ENCODE measurements at places on chromosomes 12 and 14.

DNA sequence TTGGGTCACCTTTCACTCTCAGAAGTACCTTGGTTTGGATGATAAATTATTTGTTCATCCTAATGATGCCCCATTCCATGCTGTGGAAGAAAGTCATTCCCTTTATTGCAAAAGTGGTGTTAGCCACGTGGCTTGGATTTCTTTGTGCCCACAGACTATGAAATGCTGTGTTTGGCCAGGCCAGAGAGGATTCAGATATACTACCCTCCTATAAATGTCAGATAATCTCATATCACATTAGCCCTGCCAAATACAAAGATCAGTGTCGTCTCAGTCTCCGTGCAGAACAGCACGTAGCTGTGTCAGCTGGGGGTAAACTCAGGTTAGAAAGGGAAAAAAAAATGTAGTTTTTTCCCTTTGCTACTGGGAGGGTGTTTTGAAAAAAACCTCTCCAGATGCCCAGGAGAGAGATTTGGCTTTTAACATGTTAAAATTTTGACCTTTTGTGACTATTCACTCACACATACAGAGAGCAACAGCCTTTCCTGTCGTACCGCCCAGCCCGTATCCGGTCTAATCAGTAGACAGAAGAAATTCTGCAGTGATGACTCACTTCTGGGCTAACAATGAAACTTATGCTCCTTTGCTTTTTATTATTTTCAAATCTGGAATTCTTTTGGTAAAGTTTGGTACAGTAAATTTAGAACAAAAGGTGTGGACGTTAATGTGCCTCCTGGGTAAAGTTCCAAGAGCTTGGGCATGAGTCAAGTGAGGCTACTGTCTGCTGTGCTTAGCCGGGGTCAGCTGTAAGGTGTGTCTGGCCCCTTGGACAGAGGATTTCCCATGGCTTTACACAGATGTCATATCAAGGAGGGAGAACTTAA is 8.5 kb upstream of the PTPRB start:
- no peak for DNase-seq

DNA sequence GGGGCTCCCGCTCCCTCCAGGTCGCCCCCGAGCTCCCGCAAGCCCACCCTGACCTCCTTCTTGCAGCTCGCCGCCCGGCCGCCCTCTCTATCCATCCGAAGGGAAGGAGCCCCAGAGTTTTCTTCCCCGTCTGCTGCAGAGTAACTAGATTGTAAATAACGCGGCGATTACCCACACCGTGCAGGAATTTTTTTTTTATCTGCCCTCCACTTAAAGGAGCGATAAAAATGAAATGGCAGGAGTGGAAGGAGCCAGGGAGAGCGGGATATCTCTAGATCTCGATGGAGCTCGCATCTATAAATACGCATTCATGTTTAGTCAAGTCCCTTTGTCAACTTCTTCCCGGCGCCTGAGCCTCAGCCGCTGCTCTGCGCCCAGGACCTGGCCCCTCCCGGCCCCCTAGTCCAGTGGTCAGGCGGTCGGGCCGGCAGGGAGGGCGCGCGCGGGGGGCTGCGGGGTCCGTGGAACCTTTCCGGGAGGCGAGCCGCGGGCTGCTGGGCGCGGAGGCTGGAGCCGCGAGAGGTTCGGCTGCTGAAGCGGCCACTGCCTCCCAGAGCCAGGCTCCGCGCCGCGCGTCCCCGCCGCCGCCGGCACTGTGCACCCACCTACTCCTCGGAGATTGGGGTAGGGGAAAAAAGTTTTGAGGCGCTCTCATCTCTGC is 386.0 kb downstream of the BCAT1 start:
- DNase-seq = no peak

DNA sequence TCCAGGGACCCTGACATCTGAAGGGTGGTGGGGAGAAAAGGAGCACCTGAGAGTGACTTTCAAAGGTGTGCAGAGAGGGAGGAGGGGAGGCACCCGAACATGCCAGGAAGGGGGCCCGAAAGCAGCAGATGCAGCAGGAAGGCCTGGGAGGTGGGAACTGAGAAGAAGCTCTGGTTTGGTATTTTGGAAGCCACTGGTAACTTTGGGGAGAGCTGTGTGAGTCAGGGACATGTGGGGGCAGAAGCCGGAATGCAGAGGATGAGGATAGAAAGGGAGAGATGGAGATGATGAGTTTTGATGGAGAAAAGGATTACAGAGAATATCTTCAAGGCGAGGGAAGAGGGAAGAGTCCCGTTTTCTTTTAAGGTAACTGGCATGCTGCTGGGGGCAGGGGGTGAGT is 50.1 kb downstream of the NRXN3 start:
- DNase-seq = no peak

DNA sequence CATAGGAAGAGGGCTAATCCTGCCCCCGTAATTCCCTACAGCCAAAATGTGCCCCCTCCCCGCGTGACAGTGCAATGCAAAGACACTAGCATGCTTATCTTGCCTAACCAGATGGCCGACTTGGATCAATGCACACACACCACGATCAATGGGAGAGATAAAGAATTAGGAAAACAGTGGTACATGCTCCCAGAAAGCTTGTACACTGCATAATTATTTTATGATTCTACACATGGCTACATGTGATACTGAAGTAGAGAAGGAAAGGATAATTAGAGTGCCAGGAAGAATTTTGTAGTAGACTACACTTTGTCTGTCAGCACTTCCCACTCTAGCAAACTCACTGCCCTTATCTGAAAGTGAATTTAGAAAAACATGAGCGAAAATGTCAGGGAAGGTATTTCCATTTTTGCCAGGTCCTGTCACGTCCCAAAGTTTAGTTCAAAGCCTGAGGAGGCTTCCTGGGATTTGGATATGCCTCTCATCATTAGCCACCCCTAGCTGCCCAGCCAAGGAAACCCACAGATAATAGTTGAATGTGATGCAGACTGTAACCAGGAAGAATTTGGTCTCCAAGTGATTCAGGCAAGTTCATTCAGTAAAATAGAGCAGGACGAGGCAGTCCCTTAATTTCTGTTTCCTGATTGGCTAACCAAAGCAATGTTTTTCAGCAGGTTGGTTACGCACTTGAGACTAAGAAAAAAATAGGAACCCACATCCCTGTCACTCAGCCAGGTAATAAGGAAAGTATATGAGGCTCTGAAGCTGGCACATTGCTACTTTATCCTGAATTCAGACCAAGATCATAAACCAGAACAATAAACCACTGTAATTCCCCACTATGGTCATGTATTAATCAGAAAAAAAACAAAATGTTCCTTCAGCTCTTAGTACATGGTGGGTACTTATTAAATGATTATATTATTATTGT is 199.6 kb upstream of the OTX2 start:
- DNase-seq = no peak

- DNase-seq = no peak
These were observed 7.2 kb downstream of the NFYB start for GRCh38 chr12:104130760-104131159.

GRCh38 chr12:116880817-116881324 is 370 bp downstream of the HRK start:
- DNase-seq = no peak

GRCh38 chr12:106428384-106428783 is 70.8 kb downstream of the POLR3B start:
- DNase-seq = no peak

- DNase-seq = no peak
These were observed 3.1 kb downstream of the TMBIM6 start for GRCh38 chr12:49744363-49744885.

DNA sequence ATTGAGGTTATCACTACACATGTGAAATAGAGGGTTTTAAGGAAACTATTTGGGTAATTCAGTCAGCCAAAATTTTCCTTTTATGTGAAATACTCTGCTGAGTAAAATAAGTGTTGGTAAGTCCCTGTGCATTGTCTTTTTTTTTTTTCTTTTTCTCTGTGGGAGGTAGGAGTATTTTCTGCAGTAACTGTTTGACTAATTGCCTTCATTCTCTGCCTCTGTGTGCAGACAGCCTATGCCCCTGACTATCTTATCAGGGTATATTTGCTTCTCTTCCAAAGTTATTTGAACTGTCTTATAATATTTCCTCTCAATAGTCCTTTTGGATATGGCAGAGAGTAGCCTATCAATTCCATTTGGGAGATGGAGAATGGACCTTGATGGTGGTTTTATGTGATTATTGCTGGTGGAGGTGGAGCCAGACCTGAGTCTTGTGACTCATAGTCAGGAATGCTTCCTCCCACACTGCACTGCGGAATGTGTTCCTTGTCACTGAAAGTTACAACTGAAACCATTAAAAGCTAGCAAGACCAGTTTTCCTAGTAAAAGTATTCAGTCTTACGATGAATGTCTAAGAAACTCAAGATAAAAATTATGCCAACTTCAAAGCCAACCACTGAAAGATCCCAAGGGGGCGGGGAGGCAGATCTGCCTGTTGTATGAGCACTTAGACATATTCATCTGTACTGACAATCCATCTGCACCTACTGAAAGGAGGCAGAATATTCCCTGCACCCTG is 40.9 kb upstream of the STXBP6 start:
- no peak for DNase-seq

GRCh38 chr14:77580477-77580876 is 36.0 kb downstream of the SPTLC2 start:
- DNase-seq = no peak

GRCh38 chr12:123384994-123385376 is 1.1 kb downstream of the KMT5A start:
- DNase-seq = no peak

DNA sequence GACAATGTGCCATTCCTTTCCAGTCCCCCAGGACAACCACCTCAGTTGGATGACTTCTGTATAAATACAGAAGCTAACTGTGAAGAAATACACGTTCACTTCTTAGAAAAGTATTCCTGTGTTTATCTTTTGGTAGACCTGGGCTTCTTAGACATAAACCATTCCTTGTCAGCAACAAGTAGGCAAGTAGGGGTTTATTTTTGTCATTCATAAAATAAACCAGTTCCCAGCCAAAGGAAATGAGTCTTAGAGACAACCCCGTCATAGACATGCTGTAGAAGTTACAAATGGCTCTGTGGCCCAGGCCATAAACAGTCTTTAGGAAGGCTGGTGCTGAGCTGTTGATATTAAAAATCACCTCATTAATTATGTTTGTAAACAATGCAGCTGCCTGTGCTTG is 243.2 kb downstream of the SPTSSA start:
- DNase-seq = no peak

DNA sequence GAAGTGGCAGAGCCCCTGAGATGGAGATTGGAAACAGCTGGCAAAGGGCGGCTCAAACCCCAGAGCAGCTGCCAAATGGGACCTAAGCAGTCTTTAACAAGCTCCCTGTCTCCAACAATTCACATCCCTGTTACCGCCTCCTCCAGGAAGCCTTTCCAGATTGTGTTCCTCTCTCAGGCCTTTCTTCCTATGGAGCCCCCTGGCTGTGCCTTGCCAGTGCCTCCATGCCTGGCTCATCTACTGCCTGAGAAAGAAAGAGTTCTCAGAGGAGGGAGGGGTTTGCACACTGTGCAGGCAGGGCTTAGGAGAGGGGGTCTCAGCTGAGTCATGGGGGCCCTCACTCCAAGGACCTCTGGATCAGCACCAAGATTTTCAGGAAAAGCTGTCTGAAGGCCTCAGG is 8.8 kb upstream of the KRT74 start:
- no peak for DNase-seq

DNA sequence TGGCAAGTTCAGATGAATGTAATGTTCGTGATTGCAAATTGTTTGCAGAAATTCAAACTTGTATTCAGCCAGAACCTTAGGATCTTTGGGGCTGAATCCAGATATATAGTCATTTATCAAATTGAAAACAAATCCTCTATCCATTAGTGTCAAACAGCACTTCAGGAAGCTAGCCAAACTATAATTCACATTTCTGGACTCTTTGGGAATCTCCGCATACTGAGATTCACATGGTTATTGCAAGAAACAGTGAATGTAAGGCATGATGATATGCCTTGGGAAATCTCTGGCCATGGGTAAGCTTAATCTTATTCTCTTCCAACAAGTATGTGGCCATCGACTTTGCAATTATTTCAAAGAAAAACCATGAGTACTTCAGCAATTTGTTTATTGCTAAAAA is 98.5 kb downstream of the KLHL28 start:
- DNase-seq = no peak

- no peak for DNase-seq
These were observed 85.2 kb upstream of the MYF6 start for GRCh38 chr12:80622271-80622670.

GRCh38 chr12:123449249-123449733 is 8.6 kb upstream of the SNRNP35 start:
- DNase-seq = no peak

DNA sequence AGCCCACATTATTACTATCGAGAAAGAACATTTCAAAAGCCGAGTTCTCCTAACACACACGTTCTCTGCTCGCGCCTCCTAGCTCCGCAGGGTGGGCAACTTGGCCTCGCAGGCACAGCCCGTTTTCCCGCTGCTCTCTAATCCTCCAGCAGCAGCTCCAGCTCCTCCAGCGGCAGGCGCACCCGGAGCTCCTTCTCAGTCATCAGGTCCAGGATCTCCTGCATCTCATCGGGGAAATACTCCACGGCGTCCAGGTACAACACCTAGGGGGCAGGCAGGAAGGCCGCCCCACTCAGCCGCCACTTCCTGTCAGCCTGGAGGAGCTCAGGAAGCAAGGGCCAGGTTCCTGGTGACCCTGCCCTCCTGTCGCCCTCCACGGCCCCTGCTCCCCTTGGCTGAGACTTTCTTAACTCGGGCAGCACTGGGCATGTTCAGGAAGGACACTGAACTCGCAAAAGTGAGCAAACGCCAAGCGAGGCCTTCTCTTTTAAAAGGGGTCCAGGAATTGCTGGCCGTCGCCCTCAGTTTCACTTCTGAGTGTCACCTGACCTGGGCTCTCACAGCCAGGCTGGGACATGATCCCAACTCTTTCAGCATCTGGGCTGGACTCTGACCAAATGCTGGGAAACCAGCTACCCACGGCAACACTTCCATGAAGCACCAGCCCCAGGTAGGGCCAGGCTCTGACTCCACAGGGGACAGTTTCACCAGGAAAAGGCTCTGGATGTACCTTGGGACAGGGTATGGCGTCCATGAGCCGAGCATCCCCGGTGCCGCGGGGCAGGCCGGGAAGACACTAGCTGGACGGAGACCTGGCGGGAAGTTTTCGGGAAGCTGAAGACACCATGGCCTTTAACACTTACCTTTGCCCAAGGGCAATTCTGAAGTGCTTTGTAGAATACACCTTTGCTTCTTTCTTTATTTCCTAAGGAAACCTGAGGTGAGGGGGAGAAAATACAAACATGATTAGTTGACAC is 22.1 kb downstream of the PSMC1 start:
- DNase-seq = no peak

- no peak for DNase-seq
These were observed 91.5 kb upstream of the IGF1 start for GRCh38 chr12:102571889-102572288.

DNA sequence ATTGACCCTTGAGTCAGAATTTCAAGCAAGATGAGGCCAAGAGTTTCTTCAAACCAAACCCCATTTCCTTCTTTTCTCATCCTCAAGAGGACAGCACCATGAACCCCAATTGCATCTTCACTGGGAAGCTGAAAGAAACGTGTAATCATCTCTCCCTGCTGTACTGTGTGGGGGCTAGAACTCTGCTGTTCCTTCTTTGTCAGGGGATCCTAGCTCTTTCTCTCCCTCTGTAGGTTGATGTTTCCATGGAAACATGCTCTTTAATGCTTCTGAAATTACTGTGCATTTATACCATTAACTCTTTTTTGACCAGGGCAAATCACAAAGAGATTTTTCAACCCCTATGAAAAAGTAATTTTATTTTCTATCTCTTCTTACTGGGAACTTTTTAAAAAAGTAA is 295.1 kb downstream of the GRIN2B start:
- no peak for DNase-seq
